ENCODE measurements at places on chromosomes 7 and 10.
A peak's percentile ranks its signal among the peaks of the same experiment; 100 is the strongest.

DNA sequence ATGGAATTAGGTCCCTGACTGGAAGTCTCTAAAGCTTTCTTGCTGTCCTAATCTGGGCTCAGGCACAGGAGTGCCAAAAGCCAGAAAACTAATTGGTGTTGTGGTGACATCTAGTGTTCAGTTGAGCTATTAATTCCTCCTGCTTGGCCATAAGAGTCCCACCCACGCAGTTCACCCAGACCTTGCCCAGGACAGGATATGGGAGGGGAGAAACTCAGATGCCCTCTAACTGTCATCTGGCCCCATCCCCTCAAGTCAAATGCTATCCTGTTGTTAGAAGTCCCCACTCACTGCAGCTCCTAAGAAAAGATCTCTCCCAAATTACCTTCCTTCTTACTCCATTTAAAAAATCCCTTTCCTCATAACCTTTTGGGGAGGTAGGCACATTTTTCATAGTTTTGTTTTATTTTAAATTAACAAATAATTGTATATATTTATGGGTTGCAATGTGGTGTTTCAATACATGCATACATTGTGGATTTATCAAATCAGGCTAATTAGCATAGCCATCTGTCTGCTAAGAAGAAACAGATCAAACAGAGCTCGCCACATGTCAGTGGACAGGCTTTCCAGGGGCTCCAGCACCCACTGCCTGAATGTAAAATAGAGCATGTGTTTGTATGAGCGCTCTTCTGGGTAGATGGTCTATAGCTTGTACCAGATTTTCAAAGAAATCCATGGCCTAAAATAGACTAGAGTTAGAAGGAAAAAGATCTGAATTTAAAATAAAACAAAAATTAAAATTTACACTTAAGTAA lies 84.0 kb downstream of the GSAP start:
- peak; percentile 82 for DNase-seq

- DNase-seq, result peak; percentile 84
Measured at GRCh38 chr7:126608339-126608776, 644.4 kb downstream of the GRM8 start.

DNA sequence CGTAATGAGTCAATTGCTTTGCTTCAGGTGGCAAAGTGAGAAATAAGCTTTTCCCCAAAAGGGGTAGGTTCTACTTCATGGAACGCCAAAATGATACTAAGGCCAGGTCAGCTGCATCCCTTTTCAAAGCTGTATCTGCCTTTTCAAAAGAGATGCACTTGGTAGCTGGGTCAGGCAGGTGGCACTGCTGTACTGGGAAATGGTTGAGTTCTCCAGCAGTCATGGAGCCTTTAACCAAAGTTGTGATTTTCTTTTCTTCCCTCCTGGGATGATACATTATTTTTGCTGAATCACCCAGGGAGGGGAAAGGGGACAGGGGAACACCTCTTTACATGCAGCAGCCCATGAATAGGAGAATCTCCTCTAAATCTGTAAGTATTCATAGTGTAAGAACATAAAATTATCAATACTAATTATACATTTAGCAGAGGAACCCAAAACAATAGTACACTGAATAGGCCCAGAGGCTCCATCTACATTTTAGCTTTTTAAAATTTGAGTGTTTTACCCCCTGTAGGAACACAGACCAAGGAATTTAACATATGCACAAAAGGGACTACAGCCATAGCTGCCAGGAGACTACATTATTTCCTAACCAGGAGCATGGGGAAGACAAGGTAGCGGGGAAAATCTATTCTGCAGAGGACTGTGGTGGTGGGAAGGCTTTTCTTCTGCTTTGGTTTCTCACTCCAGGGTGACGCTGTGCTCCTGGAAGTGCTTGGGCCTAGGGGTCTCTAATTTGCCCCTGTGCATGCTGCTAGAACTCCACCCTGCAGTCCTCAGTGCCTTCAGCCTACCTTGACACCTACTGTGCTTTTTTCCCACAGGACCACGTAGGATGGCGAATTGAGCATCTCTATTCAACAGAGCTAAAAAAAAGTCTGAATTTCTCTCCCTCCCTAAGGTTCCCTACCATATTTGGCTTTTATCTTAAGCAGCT lies 6.4 kb upstream of the GPR22 start:
- peak; percentile 78 for DNase-seq

DNA sequence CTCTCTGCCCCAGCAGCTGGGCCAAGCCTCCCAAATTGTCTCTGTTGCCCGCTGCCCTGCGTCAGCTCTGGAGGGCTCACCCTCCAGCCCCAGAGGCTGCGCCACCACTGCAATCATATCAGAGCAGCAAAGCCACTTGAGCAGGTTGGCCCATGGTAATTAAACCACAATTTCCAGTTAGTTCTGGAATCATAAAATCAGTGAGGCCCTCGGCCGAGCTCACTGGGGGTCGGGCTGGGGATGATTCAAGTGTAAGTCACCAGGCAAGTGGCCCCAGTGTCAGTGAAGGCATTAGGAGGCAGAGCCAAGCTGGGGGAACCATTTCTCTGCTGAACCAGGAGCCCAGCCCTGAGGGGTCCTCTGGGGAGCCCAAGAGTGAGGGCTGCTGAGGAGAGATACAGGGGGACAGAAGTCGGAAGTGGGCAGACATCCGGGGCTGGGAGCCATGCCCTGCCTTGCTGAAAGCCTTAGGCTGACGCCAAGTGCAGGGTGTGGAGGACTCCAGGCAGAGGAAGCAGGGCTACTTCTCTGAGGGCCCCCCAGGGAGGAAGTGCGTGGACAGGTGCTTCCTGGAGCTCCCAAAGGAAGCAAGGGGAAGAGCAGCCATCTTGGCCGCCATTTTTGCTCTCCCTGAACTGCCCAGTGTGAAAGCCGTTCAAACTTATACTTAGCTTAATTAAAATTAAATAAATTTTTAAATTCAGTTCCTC lies 29.5 kb upstream of the SLC29A3 start:
- no peak for DNase-seq

- peak; percentile 14 for DNase-seq
Measured at GRCh38 chr10:33722067-33722466, 387.6 kb upstream of the NRP1 start.

All from GM23338 (cell line).